ENCODE measurements at places on chromosomes 5 and 9.

- no peak for DNase-seq
Measured at GRCh38 chr5:132678735-132679134, 4.9 kb downstream of the IL4 start.

DNA sequence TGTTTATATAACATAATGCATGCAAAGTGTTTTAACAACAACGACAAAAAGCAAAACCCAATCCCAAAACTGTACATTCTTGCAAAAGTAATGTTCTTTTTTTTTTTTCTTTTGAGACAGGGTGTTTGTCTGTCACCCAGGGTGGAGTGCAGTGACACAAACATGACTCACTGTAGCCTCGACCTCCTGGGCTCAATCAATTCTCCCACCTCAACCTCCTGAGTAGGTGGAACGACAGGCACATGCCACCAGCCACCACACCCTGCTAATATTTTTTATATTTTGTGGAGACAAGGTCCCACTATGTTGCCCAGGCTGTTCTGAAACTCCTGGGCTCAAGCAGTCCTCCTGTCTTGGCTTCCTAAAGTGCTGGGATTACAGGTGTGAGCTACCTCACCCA, 13.6 kb upstream of the HAVCR1 start:
- no peak for DNase-seq

DNA sequence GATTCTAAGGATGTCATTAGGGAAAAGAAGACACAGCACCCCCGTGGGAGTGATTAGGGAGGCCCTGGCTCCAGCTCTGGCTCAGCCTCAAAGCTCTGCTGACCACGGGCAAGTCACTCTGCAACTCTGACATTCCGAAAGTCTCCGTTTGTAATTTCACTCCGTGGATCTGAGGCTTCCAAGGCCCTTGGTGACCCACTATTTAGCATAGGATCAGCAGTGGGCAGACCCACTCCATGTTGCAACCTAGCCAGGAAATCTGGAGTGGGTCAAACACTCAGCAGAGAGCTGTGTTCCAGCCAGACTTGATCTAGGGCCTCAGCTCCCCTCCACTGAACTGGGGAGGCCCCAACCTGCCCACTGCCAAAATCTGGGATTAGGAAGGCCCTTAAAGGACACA, 11.8 kb downstream of the PHF19 start:
- no peak for DNase-seq

DNA sequence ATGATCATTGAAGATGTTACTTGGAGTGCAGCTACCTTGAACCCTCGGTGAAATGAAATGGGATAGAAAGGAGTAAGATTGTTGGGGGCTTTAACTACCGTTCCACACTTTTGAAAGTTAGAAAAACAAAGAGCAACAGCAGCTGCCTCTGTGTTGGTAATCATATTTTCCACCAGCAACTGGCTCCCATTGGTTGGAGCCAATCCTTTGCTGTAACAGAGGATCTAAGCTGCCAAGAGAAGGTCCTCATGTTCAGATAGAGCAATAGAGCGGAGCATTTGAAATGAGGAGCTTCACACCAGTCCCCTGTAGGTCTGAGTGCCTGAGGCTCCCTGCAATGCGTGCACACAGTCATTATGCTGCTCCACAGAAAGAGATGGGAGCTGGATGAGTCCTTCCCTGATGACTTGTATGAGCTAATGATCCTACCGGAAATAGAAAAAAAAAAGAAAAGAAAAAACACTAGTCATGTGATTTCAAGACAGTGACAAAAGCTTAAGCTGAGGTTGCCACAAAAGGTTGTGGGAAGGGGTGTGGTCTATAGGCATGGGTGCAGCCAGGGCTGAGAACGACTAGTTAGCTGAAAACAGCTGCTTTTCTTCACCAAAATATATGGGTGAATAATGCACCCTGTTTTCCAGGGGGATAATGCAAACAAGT, 300.7 kb downstream of the MLLT3 start:
- DNase-seq: peak; percentile 83

GRCh38 chr5:169646856-169647255, 9.8 kb downstream of the DOCK2 start:
- no peak for DNase-seq

GRCh38 chr5:63563008-63563917, 399.0 kb downstream of the HTR1A start:
- DNase-seq: no peak

GRCh38 chr5:104297076-104297475, 734.5 kb upstream of the NUDT12 start:
- DNase-seq: no peak

DNA sequence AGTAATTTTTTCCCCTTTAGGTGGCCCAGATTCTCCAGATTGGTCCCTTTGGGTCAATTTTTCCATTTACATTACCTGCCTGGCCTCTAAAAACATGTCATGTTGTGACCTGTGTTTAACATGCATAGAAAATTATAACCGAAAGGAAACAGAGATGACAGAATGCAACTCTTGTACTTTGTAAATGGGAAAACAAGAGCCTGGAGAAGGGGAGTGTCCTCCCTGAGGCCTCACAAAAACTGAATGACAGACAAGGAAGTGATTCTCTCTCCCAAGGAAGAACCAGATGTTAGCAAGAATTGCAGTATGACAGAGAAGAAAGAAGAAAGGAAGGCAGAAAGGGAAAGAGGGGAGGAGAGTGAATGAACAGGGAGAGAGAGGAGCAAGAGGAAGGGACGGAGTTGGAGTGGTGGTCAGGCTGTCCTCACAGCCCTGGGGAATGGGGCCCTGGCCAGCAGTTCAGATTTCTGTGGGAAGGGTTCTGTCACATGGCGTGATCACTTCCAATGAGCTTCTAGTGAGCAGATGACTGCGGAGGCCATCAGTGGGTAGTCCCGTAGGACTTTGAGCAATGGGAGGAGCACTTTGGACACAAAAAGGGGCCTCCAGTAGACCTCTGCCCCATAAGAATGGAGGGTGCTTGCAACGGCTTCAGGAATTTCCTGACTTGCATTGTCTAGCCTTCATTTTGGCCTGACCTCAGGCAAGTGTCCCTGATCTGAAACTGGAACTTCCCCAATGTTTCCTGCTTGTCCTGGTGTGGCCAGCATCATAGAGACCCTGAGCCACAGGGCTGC, 31.6 kb downstream of the ABLIM3 start:
- DNase-seq: no peak
